ENCODE measurements at places on chromosomes 6 and 20. TPM values are rescaled to one million over a fixed set of nuclear protein-coding genes. Genes with fewer than 3 reads are reported as not detected.
A peak's percentile ranks its signal among the peaks of the same experiment; 100 is the strongest.

GRCh38 chr6:5923840-5924239 lies 82.9 kb downstream of the NRN1 start:
- no peak for DNase-seq
- H3K27ac ChIP-seq: no peak overlapping the region
- no peaks in the 10 kb centered on the region for H3K27me3 ChIP-seq

The EYS gene
- not detected for total RNA-seq

DNA sequence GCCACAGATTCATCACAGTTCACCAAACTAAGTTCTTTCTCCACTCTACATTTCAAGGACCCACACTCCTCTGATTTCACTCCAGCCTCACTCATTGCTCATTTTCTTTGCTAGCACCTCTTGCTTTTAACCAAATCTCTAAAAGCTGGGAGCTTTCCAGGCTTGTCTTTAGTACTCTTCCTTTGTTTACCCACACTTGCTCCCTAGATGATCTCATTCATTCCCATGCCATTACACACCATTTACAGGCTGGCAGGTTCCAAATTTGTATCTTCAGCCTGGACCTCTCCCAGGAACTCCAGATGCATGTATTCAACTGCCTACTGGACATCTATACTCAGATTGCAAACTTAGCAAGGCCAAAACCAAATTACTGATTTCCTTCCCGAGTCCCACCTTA lies 5.3 kb upstream of the GUCA1B start:
- H3K36me3 ChIP-seq: no peaks in the 10 kb centered on the region
- H3K4me3 ChIP-seq: no peak overlapping the region
- no peaks in the 10 kb centered on the region for H3K4me1 ChIP-seq
- H3K27me3 ChIP-seq: no peaks in the 10 kb centered on the region
- H3K27ac ChIP-seq: no peak overlapping the region

- H3K4me3 ChIP-seq: no peak overlapping the region
- no peak for DNase-seq
- no peak overlapping the region for H3K27ac ChIP-seq
- no peaks in the 10 kb centered on the region for H3K4me1 ChIP-seq
- no peaks in the 10 kb centered on the region for H3K36me3 ChIP-seq
Observed at GRCh38 chr6:124987291-124987690, 25.1 kb downstream of the RNF217 start.

DNA sequence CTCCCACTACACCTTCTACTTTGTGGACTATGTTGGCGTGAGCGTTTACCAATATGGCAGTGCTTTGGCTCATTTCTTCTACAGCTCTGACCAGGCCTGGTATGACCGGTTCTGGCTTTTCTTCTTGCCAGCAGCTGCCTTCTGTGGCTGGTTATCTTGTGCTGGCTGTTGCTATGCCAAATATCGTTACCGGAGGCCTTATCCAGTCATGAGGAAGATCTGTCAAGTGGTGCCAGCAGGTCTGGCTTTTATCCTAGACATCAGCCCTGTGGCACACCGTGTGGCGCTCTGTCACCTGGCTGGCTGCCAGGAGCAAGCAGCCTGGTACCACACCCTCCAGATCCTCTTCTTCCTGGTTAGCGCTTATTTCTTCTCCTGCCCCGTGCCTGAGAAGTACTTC lies 16.5 kb upstream of the EFHC1 start:
- H3K36me3 ChIP-seq: peaks cover 5% of the 10 kb centered on the region
- H3K27me3 ChIP-seq: no peaks in the 10 kb centered on the region
- peak overlapping the region; percentile 44 for H3K27ac ChIP-seq
- no peak overlapping the region for H3K4me3 ChIP-seq

GRCh38 chr20:44273231-44274215 lies 26.4 kb downstream of the GDAP1L1 start:
- no peaks in the 10 kb centered on the region for H3K27me3 ChIP-seq
- H3K4me1 ChIP-seq: no peaks in the 10 kb centered on the region
- no peak for DNase-seq
- H3K4me3 ChIP-seq: no peak overlapping the region

The ANKRD66 gene
- not detected for total RNA-seq

DNA sequence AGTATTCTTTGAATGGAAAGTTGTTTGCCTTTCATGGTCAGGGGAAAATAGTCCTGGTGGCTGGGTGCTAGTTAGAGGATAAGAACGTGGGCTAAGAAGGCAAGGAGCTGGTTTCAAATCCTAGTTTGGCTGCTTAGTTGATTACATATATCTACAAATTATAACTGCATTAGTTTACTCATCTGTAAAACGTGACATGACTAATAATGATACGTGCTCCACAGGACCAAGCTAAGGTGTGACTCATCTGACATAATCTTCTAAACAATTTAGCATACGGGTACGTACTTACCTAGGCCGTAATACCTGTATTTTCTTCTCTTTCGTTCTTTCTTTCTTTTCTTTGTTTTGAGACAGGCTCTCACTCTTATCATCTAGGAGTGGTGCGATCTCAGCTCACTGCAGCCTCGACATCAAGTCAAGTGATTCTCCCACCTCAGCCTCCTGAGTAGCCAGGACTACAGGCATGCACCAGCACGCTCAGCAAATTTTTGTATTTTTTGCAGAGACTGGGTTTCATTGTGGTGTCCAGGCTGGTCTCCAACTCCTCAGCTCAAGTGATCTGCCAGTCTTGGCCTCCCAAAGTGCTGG lies 1274.2 kb upstream of the GJE1 start:
- H3K27me3 ChIP-seq: no peaks in the 10 kb centered on the region
- no peak overlapping the region for H3K4me3 ChIP-seq
- H3K4me1 ChIP-seq: no peaks in the 10 kb centered on the region
- H3K27ac ChIP-seq: no peak overlapping the region
- no peaks in the 10 kb centered on the region for H3K36me3 ChIP-seq
- DNase-seq: no peak

The ZBTB46 gene
- 0.05 TPM for total RNA-seq

- DNase-seq: no peak
- H3K4me1 ChIP-seq: peaks cover 14% of the 10 kb centered on the region
- no peak overlapping the region for H3K27ac ChIP-seq
- H3K27me3 ChIP-seq: no peaks in the 10 kb centered on the region
- H3K36me3 ChIP-seq: no peaks in the 10 kb centered on the region
- no peak overlapping the region for H3K4me3 ChIP-seq
Observed at GRCh38 chr6:109055771-109056235, 38.8 kb downstream of the SESN1 start.

DNA sequence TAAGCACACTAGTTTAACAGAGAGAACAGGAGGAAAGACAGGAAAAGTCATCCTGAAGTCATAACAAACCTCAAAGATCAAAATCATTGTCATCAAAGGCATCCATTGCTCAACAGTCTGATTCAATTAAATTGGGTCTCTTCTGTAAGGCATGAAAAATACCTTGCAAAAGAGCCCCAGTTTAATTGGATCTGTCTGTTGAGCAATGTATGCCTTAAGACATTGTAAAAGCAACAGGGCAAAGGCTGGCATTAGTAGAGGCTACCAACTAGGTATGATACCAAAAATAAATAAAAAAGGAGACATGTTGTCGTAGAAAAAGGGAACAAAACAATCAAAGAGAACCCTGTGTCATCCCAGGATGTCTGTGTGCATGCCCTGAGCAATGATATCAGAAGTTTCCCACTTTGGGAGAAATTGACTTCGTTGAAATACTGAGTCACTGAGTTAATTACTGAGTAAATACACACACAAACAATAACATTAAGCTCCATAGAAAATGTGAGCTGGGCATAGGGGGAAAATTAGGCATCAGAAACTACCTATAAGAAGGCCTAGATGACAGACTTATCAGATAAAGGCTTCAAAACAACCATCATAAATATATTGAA lies 1013.8 kb upstream of the CITED2 start:
- no peak for DNase-seq
- H3K27me3 ChIP-seq: no peaks in the 10 kb centered on the region
- no peaks in the 10 kb centered on the region for H3K4me1 ChIP-seq
- H3K4me3 ChIP-seq: no peak overlapping the region
- H3K36me3 ChIP-seq: no peaks in the 10 kb centered on the region

- H3K27ac ChIP-seq: no peak overlapping the region
- no peak overlapping the region for H3K4me3 ChIP-seq
- no peak for DNase-seq
- H3K4me1 ChIP-seq: no peaks in the 10 kb centered on the region
- H3K36me3 ChIP-seq: no peaks in the 10 kb centered on the region
Observed at GRCh38 chr6:169991031-169991390, 239.6 kb downstream of the ERMARD start.

The ZNF133 gene
- 11.5 TPM for total RNA-seq

DNA sequence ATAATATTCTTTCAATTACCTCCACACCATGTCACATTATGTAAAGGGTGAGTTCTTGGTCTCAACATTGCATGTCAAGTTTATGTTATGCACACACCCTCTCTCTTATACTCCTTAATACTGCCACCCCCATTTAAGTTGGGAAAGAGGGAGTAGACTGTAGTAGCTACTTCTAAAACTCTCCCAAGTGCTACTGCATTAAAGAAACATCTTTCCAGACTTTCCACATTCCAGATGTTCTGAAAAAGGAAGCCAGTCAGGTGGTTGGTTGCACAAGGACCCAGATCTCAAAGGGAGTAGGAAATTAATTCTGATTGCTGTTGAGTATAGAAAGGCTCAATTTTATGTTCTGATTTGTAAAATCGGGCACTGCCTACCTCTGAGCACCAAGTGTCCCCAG lies 419.5 kb downstream of the CD83 start:
- H3K36me3 ChIP-seq: no peaks in the 10 kb centered on the region
- no peaks in the 10 kb centered on the region for H3K4me1 ChIP-seq
- H3K27ac ChIP-seq: no peak overlapping the region
- no peaks in the 10 kb centered on the region for H3K27me3 ChIP-seq

The GSTA2 gene
- not detected for total RNA-seq

- H3K27ac ChIP-seq: no peak overlapping the region
- no peaks in the 10 kb centered on the region for H3K4me1 ChIP-seq
- H3K4me3 ChIP-seq: no peak overlapping the region
- H3K27me3 ChIP-seq: no peaks in the 10 kb centered on the region
- no peaks in the 10 kb centered on the region for H3K36me3 ChIP-seq
- no peak for DNase-seq
Observed at GRCh38 chr6:108741331-108741989, 106.8 kb upstream of the ARMC2 start.

DNA sequence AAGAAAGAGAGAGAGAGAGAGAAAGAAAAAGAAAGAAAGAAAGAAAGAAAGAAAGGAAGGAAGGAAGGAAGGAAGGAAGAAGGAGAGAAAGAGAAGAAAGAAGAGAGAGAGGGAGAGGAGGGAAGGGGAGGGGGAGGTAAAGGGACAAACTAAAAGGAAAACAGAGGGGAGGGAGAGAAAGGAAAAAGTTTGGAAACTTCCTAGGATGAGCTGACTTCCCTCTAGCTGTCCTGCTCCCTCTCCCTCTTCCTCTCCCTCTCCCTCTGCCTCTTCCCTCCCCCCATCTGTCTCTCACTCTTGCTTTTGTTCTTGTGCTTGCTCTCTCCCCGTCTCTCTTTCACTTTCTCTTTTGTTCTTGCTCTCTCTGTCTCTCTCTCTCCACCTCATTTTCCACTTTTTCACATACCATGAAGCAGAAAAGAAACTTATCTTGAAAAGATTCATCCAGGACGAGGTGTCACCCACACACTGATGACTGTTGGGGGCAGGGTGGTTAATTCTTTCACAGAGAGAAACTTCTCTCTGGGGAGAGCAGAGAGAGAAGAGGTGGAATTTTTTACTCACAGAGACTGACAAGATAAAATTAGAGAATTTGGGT lies 56.4 kb upstream of the DUSP22 start:
- peak overlapping the region; percentile 56 for H3K27ac ChIP-seq
- peaks cover 15% of the 10 kb centered on the region for H3K4me1 ChIP-seq
- H3K4me3 ChIP-seq: peak overlapping the region; percentile 41
- no peaks in the 10 kb centered on the region for H3K36me3 ChIP-seq
- H3K27me3 ChIP-seq: no peaks in the 10 kb centered on the region

DNA sequence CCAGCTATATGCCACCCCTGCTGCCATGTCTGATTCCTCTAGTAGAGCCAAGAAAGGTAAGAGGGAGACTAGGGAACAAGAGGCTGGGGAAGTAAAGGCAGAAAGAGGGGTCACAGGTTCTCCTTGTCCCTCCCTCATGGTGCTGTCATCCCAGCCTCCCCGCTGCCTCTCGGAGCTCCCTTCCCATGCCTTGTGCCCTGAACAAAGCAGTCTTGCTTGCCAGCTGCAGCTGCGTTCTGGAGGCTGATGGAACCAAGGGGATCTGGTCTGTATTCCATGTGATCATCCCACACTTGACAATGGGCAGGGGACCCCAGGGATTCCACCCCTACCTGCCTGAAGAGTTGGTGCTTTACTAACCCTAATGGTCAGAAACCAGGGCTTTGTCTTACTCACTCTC lies 61.4 kb downstream of the DAAM2 start:
- H3K4me3 ChIP-seq: no peak overlapping the region
- H3K36me3 ChIP-seq: no peaks in the 10 kb centered on the region
- no peak overlapping the region for H3K27ac ChIP-seq
- DNase-seq: no peak
- no peaks in the 10 kb centered on the region for H3K27me3 ChIP-seq

DNA sequence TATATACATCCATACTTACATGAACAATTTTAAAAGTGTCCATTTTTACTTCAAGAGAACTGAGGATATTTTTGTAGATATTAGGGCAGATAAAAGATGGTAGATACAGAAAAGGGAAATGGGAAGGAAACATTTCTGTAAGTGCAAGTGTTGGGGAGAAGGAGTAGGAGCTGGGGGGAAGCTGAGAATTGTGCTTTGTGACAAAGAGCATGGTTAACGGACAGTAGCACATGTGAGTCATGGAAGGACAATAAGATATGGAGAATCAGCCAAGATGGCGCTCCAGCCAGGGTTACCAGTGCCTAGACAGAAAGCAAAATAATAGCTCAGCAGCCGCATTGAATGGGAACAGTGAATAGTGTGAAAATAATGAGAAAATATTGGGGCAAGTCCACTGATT lies 12.7 kb upstream of the HLA-DRB1 start:
- no peaks in the 10 kb centered on the region for H3K27me3 ChIP-seq
- no peak for DNase-seq
- H3K36me3 ChIP-seq: no peaks in the 10 kb centered on the region
- H3K4me3 ChIP-seq: no peak overlapping the region

GRCh38 chr20:61798632-61799031 lies 267.0 kb downstream of the TAF4 start:
- no peaks in the 10 kb centered on the region for H3K4me1 ChIP-seq
- no peak overlapping the region for H3K4me3 ChIP-seq
- H3K27me3 ChIP-seq: no peaks in the 10 kb centered on the region
- no peaks in the 10 kb centered on the region for H3K36me3 ChIP-seq
- no peak for DNase-seq
- H3K27ac ChIP-seq: no peak overlapping the region

DNA sequence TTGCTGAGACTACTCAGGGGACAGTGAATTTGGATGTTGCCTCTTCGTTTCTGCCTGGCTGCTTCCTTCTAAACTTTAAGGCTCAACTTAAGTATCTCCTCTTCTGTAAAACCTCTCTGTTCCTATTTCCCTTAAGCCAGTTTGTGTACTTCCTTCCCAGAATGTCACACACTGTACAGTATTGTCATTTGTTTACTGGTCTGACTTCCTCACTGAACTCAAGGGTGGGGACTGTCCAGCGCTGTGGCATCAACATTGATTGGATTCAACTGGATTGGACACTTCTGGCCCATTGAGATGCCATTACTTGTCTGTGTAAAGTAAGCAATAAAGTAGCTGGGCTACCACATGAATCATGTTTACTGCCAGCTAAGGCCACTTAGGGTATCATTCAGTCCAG lies 69.7 kb downstream of the ANKS1A start:
- no peaks in the 10 kb centered on the region for H3K27me3 ChIP-seq
- no peak overlapping the region for H3K27ac ChIP-seq
- H3K4me3 ChIP-seq: no peak overlapping the region
- no peaks in the 10 kb centered on the region for H3K36me3 ChIP-seq
- no peak for DNase-seq

All from naive thymus-derived CD4-positive, alpha-beta T cell (primary cell).